Activated naive CD4-positive, alpha-beta T cell (primary cell): ENCODE measurements at places on chromosomes 7 and 10.

DNA sequence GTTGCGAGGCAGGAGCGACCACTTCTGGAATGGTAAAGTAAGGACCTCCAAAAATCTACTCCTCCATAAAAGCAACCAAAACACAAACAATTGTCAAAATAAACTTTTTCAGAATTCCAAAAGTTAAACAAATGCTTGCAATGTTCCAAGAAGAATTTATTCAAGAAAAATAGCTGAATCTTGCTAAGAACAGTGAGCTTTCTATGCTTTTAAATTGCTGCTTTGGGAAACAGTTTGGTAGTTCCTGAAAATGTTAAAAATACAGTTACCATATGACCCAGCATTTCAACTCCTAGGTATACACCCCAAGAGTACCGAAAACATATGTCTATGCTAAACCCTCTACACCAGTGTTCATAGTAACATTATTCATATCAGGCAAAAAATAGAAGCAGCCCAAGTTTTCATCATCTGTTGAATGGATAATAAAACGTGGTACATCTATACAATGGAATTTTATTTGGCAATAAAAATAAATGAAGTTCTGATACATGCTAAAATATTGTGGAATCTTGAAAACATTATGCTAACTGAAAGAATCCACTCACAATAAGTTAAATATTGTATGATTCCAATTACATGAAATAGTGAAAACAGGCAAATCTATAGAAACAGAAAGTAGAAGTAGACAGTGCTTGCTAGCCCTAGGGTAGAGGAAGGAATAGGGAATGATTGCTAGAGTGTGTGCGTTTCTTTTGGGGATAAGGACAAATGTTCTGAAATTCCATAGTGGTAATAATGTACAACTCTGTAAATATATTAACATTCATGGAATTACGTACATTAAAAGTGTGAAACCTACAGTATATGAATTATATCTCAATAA is 57.0 kb downstream of the LRRN3 start:
- DNase-seq, result no peak

DNA sequence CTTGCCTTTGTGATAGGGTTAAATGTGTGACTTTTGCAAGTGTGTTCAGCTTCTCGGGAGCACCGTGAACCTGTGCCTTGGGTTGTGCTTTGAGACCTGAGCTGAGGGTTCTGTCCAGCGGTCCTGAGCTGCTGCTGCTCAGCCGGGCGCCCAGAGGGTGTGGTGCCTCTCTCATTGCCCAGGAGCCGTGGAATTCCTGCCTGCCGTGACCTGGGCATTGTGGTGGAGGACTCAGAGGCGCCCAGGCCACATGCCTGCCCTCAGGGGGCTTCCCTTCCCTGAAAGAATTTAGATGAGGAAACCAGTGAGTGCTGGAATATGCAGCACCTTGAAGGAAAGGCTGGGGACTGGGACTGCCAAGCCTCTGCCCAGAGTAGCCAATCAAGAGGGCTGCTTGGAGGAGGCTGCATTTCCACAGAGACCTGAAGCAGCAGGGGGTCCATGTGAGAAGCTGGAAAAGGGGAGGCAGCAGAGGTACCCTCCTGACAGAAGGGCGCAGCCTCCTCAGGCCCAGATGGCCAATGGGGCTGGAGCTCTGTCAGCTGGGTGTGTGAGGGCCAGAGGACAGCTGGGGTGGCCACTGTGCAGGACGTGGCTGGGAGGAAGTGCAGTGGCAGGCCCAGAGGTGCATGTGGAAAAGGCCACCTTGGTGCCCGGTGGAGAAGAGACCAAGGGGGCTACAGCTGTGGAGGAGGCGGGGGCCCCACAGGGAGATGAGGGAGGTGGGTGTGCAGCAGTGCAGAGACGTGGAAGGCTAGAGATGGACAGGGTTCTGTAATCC is 107.3 kb downstream of the NKX6-2 start:
- no peak for DNase-seq

- DNase-seq, result no peak
These were observed 108.2 kb downstream of the ANKRD61 start for GRCh38 chr7:6139189-6139996.

- DNase-seq, result no peak
These were observed 154.0 kb downstream of the ETV1 start for GRCh38 chr7:13835442-13835841.

DNA sequence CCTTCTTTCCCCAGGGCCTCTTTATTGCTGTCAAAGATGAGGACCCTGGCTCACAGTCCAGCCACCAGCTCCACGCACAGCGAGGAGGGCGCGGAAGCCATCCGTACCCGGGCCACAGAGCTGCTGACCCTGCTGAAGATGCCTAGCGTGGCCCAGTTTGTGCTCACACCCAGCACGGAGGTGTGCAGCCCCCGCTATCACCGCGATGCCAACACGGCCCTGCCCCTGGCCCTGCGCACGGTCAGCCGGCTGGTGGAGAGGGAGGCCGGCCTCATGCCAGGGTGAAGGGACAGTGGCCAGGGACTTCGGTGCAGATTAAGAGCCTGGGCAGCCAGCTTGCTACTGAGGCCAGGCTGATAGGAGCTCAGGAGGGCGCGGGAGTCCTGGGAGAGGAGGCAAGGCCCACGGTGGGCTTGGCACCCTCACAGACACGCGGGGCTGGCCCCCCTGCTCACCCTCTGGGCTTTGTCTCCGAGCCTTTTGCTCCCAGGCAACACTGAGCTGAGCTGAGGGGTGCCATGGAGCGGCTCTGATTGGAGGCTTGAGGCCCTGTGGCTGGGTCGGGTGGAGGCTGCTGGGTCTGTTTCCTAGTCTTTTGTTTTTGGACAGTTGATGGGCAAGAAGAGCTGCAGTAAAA is 15.8 kb downstream of the AP5Z1 start:
- no peak for DNase-seq

GRCh38 chr10:26746061-26746460 is 48.6 kb downstream of the PDSS1 start:
- no peak for DNase-seq

GRCh38 chr10:130531312-130531711 is 395.1 kb downstream of the GLRX3 start:
- no peak for DNase-seq

DNA sequence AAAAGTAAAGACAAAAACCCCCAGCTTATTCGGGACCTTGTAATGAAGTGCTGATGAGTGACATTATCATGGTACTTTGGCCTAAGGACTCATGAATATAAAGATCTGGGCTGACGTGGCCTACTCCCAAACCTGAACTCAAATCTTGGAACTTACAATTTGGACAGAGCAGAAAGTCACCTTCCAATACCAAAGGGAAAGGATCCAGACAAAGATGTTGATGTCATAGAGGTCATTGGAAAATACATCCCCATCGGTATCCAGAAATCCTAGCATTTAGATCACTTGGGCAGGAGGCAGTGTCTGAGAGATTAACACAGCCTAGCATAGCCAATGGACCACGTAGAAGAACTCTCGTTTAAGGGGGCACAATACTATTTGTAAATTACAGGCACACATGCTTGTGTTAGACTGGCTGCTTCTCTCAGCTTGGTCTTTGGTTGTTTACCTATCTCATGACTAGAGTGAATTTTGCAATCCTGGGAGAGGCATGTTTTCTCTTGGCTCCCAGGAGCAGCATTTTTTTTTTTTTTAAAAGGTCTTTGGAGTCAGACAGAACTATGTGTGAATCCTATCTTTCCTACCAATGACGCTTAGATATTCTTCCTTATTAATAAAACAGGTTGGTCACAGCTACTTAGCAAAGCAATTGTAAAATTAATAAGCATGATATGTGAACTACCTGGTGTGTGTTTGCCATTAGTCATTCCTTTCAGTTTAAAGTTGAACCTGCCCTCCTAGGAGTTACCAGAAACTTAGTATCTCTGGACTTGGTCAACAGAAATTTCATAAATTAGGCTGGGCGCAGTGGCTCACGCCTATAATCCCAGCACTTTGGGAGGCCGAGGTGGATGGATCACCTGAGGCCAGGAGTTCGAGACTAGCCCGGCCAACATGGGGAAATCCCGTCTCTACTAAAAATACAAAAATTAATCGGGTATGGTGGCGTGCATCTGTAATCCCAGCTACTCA is 27.8 kb upstream of the MRPS33 start:
- DNase-seq, result no peak

GRCh38 chr7:147068842-147069241 is 952.2 kb downstream of the CNTNAP2 start:
- no peak for DNase-seq

GRCh38 chr10:71778071-71778825 is 4.9 kb upstream of the VSIR start:
- no peak for DNase-seq

- DNase-seq, result no peak
These were observed 49.8 kb upstream of the TMEM273 start for GRCh38 chr10:49237985-49238384.

- DNase-seq, result no peak
These were observed 30.5 kb upstream of the TRIM8 start for GRCh38 chr10:102613785-102614184.

DNA sequence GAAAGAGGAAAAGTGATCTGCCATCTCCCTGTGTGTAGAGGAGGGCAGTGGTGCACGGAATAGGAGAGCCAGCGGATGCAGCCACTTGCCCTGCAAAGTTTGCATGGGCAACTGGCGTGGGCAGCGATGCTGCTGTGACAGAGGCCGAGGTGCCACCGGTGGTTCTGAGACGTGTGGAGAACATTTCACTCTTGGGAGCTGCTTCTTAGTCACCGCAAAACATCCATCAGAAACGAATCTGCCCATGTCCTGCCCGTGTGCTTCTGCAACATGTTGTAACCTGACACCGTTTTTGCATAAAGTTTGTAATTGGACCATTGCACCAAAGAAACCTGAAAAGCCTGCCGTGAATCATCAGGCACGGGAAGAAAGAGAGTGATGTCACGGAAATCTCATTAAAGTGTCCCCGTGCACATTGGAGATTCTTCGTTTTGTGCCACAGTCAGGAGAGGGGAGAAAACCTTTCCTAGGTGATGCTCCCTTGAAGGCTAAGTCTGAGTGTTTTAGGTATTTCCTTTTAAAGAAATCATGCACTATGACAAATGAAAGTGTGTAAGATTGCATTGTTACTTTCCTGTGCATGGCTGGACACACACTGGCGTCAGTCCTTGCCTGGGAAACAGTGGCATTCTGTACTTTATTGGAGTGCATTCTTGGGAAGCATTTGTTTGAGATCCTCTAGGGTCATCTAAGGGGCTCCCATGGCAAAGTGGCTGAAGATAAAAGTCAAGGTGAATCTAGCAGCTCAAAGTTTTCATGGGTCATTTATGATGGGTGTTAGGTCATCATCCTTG is 302.6 kb downstream of the KLF6 start:
- no peak for DNase-seq

DNA sequence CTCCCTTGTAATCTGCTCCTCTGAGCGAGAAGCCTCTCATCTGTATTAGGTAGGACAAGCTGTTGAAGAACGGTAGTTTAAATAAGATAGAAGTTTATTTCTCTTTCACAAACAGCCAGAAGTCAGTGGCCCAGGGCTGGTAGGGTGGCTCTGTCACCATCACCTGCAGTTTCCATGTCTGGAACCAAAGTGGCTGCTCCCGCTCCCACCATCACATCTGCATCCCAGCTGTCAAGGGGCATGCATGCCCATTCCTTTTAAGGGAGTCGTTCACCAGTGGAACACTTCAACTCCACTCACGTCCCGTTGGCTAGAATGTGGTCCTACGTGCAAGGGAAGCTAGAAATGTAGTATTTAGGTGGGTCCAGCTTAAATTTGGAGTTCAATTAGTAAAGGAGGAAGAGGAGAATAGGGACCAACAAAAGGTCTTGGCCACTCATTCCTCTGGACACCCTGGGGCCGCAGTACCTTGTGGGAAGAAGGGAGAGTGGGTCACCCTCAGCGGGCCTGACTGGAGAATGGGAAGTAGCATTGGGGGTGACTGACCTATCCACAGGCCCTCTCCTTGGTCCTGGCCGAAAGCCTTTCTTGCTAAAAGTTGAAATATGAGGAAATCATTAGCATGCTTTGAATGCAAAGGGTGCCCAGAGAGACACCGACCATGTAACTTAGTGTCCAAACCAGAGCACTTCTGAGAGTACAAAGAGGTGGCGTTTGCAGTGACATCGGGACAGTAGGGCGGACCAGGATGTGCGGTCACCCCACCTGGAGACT is 48.0 kb downstream of the ELFN1 start:
- DNase-seq, result no peak

DNA sequence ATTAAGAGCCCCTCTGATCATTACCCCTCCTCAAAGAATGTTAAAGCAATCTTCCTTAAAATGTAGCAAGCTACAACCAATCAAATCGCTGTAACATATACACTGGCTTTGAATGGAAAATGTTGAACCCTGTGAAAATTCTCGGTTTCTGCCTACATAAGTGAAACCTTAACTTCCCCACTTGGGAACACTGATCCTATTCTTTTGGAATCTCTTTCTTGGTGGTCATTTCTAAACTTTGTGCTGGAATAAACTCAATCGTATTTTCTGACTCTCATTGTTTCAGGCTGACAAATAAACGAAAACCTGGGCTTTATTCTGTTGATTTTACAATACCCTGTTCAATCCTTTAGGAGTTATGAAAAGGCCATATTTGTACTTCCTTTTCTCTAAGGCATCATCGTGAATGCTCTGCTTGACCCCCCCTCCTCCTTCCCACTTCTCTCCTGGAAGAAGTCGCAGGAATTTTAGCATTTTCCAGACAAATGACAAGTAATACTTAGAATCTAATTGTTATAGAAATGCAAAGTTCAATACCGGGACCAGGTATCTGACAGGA is 155.1 kb upstream of the FAM13C start:
- DNase-seq, result no peak

GRCh38 chr7:48454750-48455192 is 283.5 kb downstream of the ABCA13 start:
- DNase-seq, result no peak

DNA sequence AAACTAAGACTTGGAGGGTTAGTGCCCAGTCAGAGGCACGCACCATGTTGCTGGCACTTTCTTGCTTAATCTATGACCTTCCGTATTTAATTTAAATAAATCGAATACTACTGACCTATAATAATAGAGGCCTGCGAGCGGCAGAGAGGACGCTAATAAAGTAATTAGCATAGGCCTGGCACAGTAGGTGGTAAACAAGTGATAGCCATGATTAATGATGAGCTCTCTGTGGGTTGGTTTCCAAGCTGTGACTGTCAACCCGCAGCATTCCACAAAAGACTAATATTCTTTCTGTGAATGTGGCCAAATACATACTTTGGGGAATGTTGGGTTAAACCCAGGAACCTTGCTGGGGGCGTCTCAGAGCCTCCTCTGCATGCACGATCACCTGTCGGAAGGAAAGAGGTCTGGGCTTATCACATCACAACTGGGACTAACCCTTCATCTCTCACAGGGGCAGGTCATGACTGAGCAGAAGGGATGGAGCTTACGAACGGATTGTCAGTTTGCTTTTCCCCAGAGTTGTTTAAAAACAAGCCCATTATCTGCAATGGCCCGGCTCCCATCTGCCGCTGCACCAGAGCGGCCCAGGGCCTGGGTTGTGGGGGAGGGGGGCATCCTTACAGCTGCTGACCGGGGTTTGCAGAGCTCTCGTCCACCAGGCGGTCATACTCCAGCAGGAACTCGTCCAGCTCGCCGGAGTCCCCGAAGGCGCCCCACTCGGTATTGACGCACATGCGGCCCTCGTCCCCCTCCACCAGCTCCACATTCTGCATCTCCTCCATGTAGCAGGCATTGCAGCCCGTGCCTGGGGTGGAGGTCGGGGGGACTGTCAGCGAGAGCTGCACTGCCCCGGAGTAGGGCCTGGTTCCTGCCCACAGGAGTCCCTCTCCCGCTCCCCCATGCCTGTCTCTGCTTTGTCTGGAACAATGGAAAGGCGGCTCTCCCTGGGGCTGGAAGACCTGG is 6.2 kb upstream of the MYL7 start:
- no peak for DNase-seq
